Upper lobe of left lung (tissue), 6 donors: ENCODE measurements at places on chromosomes 12 and 14. TPM values are rescaled to one million over a fixed set of nuclear protein-coding genes. Genes with fewer than 3 reads are reported as not detected.

Gene SELPLG
- 50.9 TPM for total RNA-seq

Gene ANKRD33
- not detected for total RNA-seq

GRCh38 chr14:69580009-69580577 lies 5.4 kb upstream of the CCDC177 start:
- no peaks in the 10 kb centered on the region for H3K36me3 ChIP-seq
- no peaks in the 10 kb centered on the region for H3K27me3 ChIP-seq
- no peak overlapping the region for H3K4me3 ChIP-seq
- DNase-seq: no peak

DNA sequence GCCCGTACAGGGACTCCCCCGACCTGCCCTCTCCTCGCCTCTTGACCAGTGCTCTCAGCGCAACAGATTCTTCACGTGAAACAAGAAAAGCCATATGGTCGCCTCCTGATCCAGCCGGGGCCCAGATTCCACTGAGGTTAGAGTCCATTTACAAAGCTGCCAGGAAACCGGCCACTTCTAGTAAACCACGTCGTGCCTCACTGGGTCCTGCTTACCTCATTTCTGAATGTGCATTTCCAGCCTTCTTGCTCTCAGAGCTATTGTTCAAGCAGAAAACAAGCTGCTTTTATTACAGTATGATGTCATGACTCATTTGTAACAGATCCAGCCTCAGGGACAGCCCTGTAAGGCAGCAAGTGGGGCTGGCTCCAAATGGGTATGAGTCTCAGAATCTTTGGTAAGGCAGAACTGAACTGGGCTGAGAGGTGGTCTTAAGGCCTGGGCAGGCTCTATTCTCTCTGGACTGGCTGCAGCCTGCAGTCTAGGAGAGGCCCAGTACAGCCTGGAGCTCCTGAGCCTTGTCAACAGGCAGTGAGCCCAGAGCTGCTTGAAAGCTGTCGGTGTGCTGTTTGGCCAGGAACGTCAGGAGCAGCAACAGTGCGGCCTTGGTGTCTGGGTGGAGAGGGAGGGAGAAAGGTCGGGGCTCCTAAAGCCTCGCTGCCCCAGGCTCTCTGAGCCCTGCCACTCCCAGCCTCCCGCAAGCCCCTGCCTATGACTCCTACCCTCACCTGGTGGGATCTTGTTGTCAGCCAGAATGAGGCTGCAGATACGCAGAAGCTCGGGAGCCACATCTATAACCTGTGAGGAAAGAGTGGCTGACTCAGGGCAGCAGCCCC lies 8.3 kb downstream of the REC8 start:
- H3K36me3 ChIP-seq: peaks cover 98% of the 10 kb centered on the region
- H3K4me3 ChIP-seq: no peak overlapping the region
- no peak for DNase-seq
- no peaks in the 10 kb centered on the region for H3K27me3 ChIP-seq
- H3K27ac ChIP-seq: no peak overlapping the region

DNA sequence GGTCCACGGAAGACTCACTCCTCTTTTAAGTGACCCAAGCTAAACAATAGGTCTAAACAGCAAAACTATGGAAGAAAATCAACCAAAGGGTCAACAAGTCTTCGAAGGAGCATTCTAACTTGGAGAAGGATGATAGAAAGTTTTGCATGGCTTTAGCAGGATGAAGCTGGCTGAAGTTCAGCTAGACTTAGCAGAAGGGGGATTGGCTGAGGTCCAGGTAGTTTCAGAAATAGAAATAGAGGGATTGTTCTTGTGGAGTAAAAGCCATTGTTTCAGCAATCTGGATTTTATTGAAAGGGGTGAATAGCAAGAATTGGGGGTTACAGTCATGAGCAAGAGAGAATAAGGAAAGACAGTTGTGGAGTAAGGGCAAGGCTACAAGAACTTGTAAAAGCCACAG lies 84.7 kb upstream of the TSPAN8 start:
- H3K4me1 ChIP-seq: no peaks in the 10 kb centered on the region
- no peak overlapping the region for H3K27ac ChIP-seq
- no peak for DNase-seq
- no peak overlapping the region for H3K4me3 ChIP-seq
- no peaks in the 10 kb centered on the region for H3K27me3 ChIP-seq

GRCh38 chr14:92252323-92252722 lies 70.6 kb upstream of the SLC24A4 start:
- H3K4me1 ChIP-seq: peaks cover 3% of the 10 kb centered on the region
- H3K36me3 ChIP-seq: no peaks in the 10 kb centered on the region
- no peaks in the 10 kb centered on the region for H3K27me3 ChIP-seq
- H3K27ac ChIP-seq: no peak overlapping the region

- H3K27me3 ChIP-seq: no peaks in the 10 kb centered on the region
- no peak overlapping the region for H3K4me3 ChIP-seq
- H3K4me1 ChIP-seq: no peaks in the 10 kb centered on the region
- H3K36me3 ChIP-seq: no peaks in the 10 kb centered on the region
- H3K27ac ChIP-seq: no peak overlapping the region
- no peak for DNase-seq
Observed at GRCh38 chr14:40847480-40847879, 759.2 kb upstream of the LRFN5 start.

- H3K4me1 ChIP-seq: no peaks in the 10 kb centered on the region
- no peak for DNase-seq
- no peaks in the 10 kb centered on the region for H3K36me3 ChIP-seq
- H3K27ac ChIP-seq: no peak overlapping the region
- no peaks in the 10 kb centered on the region for H3K27me3 ChIP-seq
- no peak overlapping the region for H3K4me3 ChIP-seq
Observed at GRCh38 chr12:20268771-20269170, 99.6 kb upstream of the PDE3A start.

- peaks cover 13% of the 10 kb centered on the region for H3K4me1 ChIP-seq
- no peak overlapping the region for H3K27ac ChIP-seq
- H3K4me3 ChIP-seq: no peak overlapping the region
- DNase-seq: no peak
- no peaks in the 10 kb centered on the region for H3K36me3 ChIP-seq
Observed at GRCh38 chr12:104662908-104663307, 206.2 kb downstream of the CHST11 start.

- DNase-seq: no peak
- H3K36me3 ChIP-seq: no peaks in the 10 kb centered on the region
- H3K4me1 ChIP-seq: peaks cover 17% of the 10 kb centered on the region
- no peak overlapping the region for H3K27ac ChIP-seq
- H3K4me3 ChIP-seq: no peak overlapping the region
Observed at GRCh38 chr12:11174022-11174421, 3.0 kb downstream of the SMIM10L1 start.

- H3K27me3 ChIP-seq: no peaks in the 10 kb centered on the region
- DNase-seq: no peak
- H3K4me1 ChIP-seq: no peaks in the 10 kb centered on the region
- no peak overlapping the region for H3K4me3 ChIP-seq
- peaks cover 26% of the 10 kb centered on the region for H3K36me3 ChIP-seq
Observed at GRCh38 chr12:132837693-132838409, 9.2 kb upstream of the GOLGA3 start.
